Type B pancreatic cell (in vitro differentiated cells): ENCODE measurements at places on chromosomes 5 and 9.
A peak's percentile ranks its signal among the peaks of the same experiment; 100 is the strongest.

DNA sequence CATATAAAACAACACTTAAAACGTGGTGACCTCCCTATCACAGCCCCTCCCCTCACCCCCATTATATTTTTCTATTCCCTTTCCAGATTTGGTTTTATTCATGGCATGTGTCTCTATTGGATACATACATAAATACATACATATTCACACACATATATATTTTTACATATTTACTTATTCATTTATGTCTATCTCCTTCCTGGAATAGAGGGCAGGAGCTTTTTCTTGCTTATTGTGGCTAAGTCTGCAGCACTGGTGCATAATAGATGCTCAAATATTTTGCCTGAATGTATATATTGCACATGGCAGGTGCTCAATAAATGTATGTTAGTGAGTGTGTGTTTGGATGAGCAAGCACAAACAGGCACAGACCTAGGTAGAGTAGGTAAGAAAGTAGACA, 2.5 kb downstream of the AGXT2 start:
- no peak for DNase-seq

DNA sequence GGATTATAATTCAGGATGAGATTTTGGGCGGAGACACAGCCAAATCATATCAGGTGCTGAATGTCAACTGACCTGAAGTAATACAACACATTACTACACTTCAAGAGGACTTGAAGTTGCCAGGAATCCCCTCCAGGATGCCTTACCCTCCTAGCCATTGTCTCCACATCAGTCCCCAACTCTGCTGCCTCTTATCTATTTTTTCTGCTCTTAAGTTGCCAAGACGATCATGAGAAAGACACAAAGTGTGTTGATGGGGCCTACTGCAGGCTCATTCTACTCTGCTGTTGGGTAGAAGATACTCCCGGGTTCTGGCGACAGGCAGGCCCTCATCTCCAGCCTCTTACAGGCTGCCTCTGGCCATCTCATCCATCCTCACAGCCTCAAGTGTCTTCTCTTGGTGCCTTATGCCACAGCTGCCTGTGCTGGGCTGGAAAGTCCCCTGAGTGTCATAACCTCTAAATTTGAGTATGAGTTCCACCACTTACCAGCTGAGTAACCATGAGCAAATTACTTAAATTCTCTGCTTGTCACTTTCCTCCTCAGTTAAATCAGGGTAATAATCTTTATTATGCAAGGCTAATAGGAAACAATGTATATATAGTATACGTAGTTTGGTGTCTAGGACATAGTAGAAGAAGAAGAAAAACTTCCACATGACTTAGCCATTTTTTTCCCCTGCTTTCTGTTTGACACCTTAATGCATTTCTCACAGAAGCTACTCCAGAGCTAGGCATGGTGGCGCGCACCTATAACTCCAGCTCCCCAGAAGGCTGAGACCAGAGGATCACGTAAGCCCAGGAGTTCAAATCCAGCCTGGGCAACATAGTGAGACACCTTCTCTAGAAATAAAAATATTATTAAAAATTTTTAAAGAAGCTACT, 73.0 kb upstream of the SNX2 start:
- no peak for DNase-seq

- DNase-seq = no peak
These were observed 597.9 kb downstream of the DMRTA1 start for GRCh38 chr9:23044549-23044948.

- DNase-seq = no peak
These were observed 170.6 kb upstream of the TRIM32 start for GRCh38 chr9:116516456-116516855.

DNA sequence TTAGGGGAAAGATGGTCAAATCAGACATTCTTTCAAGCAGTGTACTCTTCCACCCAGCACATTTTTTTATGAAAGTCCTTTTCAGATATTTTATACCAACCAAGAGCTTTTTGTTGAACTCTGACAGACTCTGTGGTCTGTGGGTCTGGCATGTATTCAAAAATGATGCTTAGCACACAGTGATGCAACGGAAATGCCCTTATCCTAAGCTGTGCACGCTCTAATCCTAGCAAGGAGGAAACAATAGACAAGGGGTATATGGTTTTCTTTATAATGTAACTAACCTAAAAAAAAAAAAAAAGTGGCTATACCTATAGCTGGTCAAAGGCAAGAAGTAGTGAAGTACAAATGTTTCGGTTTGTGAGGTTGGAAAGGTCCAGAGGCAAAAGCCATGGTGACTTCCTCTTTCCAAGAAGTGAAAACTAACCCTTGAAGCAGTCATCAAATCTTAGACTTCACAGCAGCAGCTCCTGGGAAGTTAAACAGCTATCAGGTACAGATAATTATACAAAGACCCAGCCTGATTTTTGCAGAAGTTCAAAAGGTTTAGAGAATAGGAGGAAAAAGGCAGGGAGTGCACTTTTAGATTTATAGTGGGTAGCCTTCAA, 82.5 kb downstream of the SEMA6A start:
- DNase-seq = no peak

DNA sequence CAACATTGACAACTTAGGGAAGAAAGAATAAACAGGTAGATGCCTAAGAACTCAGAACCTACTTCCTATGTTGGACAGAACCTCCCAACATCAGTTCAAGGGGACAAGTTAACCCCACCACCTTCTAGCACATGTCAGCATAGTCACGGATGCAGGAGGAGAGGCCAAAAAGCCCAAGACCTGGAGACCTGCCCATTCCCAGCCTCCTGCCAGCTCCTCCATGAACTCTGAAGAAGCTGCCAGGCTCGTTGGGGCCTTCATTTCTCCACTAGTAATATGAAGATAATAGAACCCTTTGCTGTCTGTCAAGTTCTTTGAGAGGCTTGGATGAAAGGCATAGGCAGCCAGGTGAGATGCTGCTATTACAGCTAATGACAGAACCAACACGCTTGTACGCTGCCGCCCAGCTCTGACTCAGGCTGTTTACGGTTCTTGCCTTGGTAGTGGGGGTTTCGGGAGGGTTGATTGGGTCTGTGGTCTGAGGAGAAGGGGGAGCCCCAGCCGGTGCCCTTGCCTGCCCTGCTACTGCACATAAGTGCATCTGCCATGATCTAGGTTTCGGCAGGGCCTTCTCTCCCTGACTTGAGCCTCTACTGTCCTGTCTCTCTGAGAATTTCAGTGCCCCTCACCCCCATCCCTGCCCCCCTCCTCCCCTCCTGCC, 82.2 kb downstream of the NRG2 start:
- peak; percentile 36 for DNase-seq

- no peak for DNase-seq
These were observed 289.0 kb downstream of the CAAP1 start for GRCh38 chr9:26603617-26604016.

- no peak for DNase-seq
These were observed 10.2 kb upstream of the GPR150 start for GRCh38 chr5:95609711-95610110.

GRCh38 chr9:86406366-86406765, 52.2 kb upstream of the TUT7 start:
- no peak for DNase-seq

- DNase-seq = no peak
These were observed 1398.7 kb downstream of the PTPRD start for GRCh38 chr9:9214066-9214465.

DNA sequence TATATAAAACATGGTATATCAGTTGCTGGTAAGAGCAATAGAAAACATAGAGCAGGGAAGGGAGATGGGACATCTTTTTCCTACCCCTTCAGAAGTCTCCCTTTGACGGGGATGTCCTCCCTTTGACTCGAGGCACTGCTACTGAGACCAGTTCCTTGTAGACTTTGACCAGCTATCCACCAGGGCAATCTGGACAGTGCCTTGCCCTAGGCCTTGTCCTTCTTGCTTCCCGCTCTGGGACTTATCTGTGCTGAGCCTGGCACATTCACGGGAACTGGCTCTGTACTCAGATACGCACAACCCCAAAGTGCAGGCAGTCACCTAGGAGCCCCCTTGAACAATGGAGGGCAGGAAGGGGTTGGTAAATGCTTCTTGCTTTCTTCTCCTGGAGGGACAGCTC, 116.6 kb upstream of the ANKH start:
- DNase-seq = no peak

DNA sequence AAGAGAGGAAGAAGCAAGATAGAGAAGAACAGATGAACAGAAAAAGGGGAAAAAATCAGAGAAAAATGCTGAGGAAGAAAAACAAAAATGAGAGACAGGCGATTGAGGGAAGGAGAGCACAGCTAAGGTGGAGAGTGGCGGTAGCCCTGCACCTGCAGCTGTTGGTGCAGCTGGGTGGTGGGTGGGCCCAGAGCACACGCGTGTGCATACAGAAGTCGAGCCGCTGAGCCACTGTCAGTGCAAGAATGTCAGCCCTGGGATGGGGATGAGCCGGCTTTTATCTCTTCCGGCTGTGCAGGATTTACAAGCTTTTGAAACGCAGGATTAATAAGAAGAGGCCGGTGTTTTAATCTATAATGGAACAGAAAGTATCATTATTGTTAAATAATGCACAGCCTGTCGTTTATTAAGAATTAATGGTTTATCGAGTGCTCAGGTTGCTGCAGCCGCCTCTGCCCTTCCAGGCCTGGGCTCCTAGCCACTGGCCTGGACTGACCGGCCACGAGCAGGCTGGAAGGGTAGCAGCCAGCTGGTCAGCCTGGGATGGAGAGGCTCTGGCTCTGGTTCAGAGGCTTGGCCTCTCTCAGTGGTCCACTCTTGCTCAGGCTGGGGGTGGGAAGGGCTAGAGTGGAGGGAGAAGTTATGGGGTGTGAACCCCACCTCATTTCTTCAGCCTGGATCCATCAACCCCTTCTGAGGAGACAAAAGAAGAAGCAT, 68.7 kb downstream of the PCDH1 start:
- DNase-seq = no peak

- no peak for DNase-seq
These were observed 311.2 kb upstream of the PIK3R1 start for GRCh38 chr5:67904366-67904765.

- DNase-seq = no peak
These were observed 304.1 kb upstream of the PANK3 start for GRCh38 chr5:168883281-168883741.

- no peak for DNase-seq
These were observed 1.1 kb upstream of the PDCD6 start for GRCh38 chr5:270340-270739.

- no peak for DNase-seq
These were observed 35.9 kb downstream of the STOM start for GRCh38 chr9:121333950-121334773.

- DNase-seq = no peak
These were observed 60.3 kb upstream of the PTGER4 start for GRCh38 chr5:40619421-40619820.

DNA sequence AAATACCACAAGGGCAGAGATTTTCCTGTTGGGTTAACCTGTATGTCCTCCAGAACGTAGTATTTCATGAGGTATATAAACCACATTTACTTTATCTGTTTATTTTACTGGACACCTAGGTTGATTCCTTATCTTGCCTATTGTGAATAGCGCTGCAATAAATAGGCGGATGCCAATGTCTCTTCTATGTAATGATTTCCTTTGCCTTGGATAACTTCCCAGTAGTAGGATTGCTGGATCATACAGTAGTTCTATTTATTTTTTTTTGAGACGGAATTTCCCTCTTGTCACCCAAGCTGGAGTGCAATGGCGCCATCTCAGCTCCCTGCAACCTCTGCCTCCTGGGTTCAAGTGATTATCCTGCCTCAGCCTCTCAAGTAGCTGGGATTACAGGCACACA, 15.6 kb upstream of the TUT7 start:
- DNase-seq = no peak

- DNase-seq = no peak
These were observed 285.1 kb downstream of the GADD45G start for GRCh38 chr9:89889865-89890264.

- no peak for DNase-seq
These were observed 13.9 kb upstream of the LPCAT1 start for GRCh38 chr5:1537603-1538154.

DNA sequence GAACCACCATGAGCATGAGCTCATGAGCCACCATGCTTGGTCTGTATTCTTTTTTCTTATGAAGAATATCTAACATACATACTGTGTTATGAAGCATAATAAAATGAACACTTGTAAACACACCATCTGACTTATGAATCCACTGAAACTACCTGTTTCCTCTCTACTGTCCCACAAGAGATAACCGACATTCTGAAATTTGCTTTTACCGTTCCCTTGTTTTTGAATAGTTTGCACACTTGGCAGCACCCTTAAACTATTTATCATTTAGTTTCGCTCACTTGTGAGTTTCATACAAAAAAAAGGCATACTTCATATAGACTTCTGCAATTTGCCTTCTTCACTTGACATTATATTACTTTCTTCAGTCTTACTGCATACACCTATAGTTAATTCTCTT, 8.9 kb downstream of the LARS1 start:
- no peak for DNase-seq

DNA sequence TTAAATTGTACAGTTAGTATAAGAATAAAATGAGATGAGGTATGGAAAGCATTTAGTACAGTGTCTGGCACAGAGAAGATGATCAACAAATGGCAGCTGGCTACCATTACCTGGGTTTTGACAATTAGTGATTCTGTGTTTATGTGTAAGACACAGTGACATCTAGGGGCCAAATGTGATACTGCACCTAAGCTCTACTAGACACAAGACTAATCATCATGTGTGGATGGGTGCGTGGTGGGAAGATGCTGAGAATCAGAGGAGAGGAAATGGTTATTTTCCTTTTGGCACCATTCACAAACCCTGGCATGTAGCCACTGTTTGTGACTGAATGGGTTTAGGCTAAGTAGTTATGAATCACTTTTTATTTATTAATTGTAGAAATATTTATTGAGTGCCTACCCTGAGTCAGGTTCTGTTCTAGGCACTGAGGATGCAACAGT, 109.8 kb upstream of the TBC1D2 start:
- peak; percentile 18 for DNase-seq

DNA sequence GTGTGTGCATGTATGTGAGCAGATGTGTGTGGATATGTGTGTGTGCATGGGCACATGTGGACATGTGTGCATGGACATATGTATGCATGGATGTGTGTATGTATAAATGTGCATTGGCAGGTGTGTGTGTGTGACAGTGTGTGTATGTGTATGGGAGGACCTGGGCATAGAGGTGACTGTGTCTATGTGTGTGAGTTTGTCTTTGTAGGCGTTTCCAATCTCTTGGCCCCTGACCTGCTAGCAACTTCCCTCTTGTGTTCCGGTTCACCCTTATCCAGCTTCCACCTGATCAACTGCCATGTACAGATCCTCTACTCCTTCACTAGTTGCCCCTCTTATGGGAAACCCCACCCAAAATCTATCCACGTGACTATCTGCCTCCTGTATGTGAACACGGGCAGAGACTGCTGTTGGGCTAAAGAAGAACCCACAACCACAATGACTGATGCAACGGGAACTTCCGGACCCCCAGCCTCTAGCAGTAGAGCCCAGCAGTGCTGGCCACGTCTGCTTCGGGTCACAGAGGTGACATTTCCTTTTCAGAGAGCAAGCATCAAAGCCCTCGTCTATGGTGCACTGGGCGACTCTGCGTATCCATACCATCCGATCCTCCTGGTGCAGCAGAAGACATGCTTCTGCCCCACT, 24.9 kb upstream of the GADD45G start:
- no peak for DNase-seq

GRCh38 chr5:146877783-146878475, 628 bp downstream of the PPP2R2B start:
- no peak for DNase-seq

- DNase-seq = no peak
These were observed 256.3 kb downstream of the SMARCA2 start for GRCh38 chr9:2271426-2271825.

GRCh38 chr5:149261246-149261645, 10.4 kb upstream of the AFAP1L1 start:
- no peak for DNase-seq
